ENCODE measurements at places on chromosomes 13 and 19. TPM values are rescaled to one million over a fixed set of nuclear protein-coding genes. Genes with fewer than 3 reads are reported as not detected.

SERPINE3 gene
- not detected for polyA plus RNA-seq

ZNF615 gene
- polyA plus RNA-seq = 5.1 TPM

GRCh38 chr13:76697288-76697687 is 188.9 kb downstream of the KCTD12 start:
- no peak for DNase-seq

DNA sequence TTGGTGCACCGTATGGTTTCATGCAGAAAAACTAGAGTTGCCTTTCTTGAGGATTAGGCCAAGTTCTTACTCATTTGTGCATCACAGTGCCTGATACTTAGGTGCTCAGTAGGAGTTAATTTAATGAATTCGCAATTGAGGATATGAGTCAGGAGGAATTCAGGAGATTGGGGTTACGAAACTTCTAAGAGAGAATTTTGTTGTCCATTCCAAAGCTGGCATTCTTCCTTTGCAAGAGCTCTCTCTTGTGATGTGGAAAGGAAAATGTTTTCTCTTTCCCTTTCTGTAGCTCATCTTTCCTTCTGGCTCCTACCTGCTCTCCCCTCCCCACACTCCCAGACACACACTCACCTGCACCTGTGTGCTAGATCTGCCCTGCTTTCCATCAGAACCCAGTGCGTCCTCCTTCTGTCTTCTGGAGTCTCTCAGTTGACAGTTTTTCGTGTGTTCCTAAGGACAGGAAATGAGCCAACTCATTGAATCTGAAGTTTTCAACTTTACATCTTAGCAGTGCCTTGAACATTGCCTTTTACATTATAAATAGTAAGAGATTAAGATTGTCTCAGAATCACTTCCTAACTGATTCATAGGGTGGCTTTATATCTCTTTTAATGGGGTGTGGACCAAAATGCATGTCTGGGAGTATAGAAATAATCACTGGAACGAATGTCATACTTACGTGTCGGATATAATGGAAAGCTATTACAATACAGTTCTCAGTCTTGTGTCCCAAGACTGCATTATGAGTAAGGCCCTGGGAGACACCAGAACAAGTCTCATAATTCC is 19.7 kb upstream of the ERCC5 start:
- no peak for DNase-seq

DNA sequence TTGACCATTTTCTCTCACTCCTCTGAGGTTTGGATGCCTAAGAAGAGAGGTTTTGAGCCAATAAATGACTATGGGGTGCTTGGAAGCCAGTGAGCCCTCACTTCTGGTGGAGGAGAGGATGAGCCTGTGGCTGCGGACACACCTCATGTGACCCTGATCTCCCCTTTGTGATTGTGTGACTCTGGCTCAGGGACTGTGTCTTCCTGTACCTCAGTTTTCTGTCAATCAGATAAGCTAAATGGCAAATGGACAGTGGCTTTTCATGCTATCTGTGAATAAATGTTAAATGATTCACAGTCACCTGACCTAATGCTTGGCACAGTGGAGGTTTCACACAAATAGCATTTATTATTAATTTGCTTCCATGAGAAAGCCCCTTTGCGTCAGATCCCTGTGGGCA is 2.7 kb downstream of the PSG8 start:
- no peak for DNase-seq

ZNF470 gene
- not detected for polyA plus RNA-seq

CACNG6 gene
- not detected for polyA plus RNA-seq

DNA sequence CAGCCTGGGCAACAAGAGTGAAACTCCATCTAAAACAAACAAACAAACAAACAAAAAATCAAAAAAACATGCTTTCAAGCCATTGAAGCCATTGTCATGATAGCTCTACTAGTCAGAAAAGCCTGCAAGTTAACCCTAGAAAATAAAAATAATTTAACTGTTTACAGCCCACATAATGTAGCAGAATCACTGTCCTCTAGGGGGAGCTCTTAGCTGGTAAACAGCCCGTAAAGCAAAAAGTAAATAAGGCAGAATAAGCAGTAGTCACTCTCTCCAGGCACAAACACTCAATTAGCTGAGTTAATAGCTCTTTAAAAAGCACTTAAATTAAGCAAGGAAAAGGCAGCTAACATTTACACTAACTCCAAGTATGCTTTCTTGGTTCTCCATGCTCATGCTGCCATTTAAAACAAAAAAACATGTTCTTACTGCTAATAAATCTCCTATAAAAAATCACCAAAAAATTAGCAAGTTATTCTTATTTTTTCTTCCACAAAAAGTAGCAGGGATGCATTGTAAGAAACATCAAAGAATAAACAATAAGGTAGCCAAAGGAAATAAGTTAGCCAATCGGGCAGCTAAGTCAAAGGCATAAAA is 11.3 kb downstream of the LILRB4 start:
- DNase-seq = peak; percentile 22

GRCh38 chr13:38519229-38519911 is 167.5 kb upstream of the FREM2 start:
- no peak for DNase-seq

DNA sequence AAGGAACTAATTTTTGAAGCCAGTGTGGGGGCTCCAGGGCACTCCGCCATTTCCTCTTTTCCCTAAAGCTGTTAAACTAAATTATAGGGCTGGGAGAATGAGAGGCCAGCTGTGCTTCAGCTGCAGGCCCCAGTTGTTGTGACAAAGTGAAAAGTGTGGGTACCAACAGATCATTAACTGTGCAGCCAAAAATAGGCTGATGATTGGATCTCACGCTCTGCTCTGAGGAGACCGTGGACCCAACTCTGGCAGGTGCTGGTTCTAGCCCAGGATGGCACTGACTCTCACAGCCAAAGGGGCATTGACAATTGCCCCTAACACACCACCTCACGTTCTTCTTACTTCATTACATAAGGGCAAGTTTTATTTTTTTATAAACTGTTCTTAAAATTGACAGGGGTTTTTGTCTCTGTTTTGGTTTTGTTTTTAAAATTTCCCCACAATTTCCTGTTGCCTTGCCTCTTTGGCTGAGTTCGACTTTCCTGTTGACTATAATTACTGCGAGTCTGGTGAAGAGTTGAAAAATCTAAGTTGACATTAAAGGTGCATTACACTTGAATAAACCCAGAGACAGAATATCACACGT is 391.0 kb downstream of the FGF9 start:
- no peak for DNase-seq

DNA sequence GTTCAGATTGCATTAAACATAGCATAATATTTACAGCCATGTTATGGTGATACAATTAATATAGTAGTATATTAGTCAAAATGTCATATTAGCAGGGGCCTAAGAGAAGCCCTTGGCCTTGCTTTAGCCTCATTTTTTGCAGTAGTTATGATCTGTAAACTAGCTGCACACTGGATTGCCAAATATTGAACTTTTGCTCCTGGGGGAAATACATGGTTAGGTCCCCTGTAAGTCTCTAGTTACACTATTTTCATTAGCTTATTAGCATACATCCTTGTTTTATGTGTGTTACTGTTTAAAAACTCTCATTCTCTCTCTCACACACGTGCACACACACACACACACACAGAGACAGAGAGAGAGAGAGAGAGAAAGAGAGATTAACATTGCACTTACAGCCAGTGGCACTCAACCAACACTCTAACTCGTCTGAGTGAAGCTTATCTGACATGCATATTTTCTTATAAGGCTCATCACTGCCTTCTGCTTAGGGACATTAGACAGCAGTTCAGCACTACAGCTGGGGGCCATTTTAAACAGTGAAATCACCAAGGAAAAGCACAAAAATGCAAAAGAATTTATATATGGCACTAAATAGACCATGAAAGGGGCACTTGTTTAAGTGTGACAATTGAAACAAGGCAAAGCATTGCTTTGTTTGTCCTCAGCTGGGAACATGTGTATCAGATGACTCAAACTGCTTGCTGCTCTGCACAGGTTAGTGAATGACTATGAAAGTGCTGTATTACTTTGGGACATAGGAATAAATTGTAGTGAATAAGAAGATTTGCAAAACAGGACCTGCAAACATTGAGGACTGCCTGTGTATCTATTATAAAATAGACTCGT is 278.7 kb downstream of the GPC6 start:
- peak; percentile 57 for DNase-seq

DNA sequence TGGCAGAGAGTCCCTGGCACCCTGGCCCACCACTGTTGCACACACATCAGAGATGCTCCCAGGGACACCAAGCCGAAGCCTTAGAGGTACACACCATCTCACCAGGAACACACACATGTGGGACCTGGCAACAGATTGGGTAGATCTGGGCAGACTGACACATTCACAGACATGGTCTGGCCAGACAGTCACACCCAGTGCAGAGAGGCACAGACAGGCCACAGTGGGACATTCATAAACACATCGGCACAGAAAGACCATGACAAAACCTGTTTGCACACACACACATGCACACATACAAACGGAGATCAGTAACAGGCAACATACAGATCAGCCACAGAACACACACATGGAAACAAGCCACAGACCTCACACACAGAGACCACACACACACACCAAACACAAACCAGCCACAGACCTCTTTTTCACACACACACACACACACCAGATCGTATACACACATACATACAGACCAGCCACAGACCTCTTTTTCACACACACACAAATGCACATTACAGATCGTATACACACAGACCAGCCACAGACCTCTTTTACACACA is 6.3 kb upstream of the JUNB start:
- DNase-seq = no peak

- no peak for DNase-seq
Observed at GRCh38 chr19:50507376-50507775, 3.6 kb downstream of the JOSD2 start.

CCDC194 gene
- 0.21 TPM for polyA plus RNA-seq

SHANK1 gene
- not detected for polyA plus RNA-seq

DNA sequence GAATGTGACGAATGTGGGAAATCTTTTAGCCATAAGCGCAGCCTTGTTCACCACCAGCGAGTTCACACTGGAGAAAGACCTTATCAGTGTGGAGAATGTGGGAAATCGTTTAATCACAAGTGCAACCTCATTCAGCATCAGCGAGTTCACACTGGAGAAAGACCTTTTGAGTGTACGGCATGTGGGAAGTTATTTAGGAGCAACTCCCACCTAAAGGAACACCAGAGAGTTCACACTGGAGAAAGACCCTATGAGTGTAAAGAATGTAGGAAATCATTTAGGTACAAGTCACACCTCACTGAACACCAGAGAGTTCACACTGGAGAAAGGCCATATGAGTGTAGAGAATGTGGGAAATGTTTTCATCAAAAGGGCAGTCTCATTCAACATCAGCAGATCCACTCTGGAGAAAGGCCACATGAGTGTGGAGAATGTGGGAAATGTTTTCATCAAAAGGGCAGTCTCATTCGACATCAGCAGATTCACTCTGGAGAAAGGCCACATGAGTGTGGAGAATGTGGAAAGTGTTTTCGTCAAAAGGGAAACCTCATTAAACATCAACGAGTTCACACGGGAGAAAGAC is 7.6 kb downstream of the ZNF776 start:
- DNase-seq = no peak

KCNJ14 gene
- 0.46 TPM for polyA plus RNA-seq

DNA sequence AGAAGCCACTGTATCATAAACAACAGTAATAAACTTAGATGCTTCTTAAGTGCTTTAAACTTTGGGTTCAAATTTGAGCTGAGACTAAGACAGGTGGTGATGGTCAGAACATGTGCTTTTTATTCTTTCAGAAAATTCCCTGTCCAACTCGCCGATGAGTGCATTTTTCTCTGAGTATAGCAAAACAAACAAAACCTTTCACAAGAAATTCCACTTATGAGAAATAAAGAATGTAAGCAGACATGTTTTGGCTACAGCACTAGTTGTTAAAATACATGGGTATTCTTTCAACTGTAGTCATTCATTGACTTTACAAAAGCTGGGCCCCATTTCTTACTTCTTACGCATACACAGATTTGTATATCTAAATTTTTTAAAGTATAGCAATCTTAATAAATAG is 125.6 kb downstream of the SPRY2 start:
- DNase-seq = no peak

GRCh38 chr13:91346850-91347201 is 661 bp upstream of the MIR17HG start:
- DNase-seq = no peak

MCEMP1 gene
- polyA plus RNA-seq = not detected

DNA sequence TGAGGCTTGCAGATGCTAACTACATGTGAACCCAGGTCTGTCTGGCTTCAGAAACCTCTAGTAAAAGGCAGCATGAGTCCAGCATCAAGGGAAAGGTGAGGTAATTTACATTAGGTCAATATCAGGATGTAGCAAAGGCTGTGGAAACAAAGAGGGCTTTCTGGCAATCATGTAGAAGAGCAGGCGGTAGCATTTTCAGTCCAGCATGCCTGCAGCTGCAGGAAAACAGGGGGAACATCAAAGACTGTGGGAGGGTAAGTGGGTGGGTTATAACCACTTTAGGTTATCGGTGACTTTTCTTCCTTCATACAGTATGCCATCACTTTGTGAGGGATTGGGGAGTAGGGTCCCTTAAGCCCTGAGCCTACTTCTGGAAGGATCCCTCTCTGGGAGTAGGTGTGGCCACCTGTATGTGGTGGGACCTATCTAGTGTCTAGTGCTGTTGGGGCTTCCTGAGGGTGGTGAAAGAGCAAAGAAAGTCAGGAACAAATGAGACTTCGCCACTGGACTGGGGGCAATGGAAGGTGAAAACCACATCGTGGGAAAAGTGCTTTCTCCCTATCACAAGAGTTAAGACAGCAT is 10.8 kb downstream of the SUGP2 start:
- DNase-seq = peak; percentile 72

LACC1 gene
- 1.1 TPM for polyA plus RNA-seq

All from HepG2 (cell line).